HT1080 (cell line): ENCODE measurements at places on chromosomes 7 and 10. TPM values are rescaled to one million over a fixed set of nuclear protein-coding genes. Genes with fewer than 3 reads are reported as not detected.

The NPY gene
- not detected in 2 replicates for total RNA-seq

The GBX1 gene
- not detected in 2 replicates for total RNA-seq

The WIPF3 gene
- total RNA-seq = not detected in 2 replicates

The ADAMTS14 gene
- under 0.01 TPM in 1 of 2 replicates, not detected in the other for total RNA-seq

The DRGX gene
- not detected in 2 replicates for total RNA-seq

The RGS10 gene
- 55.0 and 67.4 TPM in 2 replicates for total RNA-seq

GRCh38 chr7:33971106-33971505, 65.8 kb downstream of the BMPER start:
- no peak for DNase-seq

GRCh38 chr7:6271060-6271658, 1.3 kb downstream of the CYTH3 start:
- DNase-seq = peak; percentile 30

DNA sequence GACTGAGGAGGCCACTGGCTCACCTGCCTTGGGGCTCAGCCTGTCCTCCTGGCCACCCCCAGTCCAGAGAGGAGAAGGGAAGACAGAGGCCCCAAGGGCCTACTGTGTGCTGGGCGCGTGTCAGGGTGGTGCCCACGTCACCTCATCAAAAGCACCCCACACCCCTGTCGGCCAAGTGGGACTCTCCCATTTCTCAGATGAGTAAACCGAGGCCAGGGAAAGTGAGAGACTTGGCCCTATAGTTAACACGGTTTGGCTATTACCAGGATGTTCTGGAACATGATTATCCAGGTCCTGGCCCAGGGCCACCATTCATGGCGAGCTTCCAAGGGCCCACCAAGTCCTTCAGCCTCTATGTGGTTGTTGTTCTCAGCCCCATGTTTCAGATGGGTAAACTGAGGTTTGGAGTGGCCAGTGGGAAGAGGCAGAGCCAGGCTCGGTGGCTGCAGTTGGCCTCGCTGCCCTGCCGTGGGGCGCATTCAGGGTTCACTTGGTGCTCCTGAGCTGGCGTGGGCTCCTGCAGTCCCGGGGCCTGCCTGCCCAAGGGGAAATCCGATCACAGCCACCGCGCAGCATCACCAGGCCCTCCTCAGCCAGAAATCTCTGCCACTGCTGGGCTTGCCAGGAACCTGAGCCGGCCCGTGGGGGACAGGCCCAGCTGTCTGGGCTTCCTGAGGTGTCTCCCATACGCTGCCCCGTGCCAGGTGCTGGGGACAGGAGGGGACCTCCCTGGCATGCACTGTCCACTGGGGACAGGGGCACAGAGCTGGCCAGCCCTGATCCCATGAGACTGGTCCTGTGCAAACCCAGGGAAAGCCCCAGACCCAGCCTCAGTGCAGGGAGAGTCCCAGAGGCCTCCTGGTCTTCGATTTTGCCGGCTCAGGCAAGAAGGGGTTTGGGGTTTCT, 117.7 kb upstream of the TNRC18 start:
- no peak for DNase-seq

DNA sequence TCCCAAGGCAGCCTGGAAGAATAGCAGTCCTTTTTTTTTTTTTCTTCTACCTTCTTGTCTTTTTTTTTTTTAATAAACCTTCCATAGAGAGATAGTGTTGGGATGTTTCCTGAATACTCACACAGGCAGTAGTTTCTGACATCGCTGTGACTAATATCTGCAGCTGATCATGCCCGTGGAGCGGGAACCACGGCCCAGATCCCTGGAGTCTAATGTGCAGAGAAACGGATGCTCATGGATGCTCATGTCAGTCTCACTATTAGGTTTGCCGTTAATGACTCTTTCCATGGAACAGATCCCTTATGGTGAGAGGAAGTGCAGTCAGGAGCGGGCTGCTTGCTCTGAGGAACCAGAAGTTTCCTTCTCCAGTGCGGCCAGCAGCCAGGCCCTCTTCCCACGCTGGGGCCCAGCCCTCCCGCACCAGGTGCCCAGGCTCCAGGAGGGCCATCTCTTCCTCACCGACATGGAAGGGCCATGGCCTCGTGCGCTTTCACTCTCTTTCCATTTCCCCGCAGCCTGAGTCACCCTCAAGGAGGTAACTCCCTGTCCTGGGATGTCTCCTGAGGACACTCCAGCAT, 132.5 kb downstream of the WDR37 start:
- DNase-seq = peak; percentile 40

- no peak for DNase-seq
Observed at GRCh38 chr10:53548664-53549063, 776.1 kb upstream of the MBL2 start.

GRCh38 chr7:108613147-108613948, 43.7 kb downstream of the DNAJB9 start:
- peak; percentile 41 for DNase-seq

- peak; percentile 50 for DNase-seq
Observed at GRCh38 chr10:93334901-93335327, 147.2 kb downstream of the MYOF start.

- DNase-seq = no peak
Observed at GRCh38 chr10:575402-576129, 113.9 kb downstream of the DIP2C start.

DNA sequence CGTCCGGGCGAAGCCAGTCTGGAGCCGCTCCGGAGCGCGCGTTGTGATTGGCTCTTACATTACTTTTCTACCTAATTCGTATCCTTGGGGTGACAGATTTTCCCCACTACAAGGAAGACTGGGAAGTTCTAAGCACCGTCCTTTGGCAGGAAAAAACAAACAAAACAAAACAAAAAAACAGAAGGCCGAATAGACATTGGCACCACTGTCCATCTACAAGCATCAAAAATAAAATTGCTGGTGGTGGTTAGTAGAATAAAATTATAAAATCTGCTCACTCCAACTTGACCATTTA, 651 bp upstream of the SKAP2 start:
- no peak for DNase-seq

- DNase-seq = no peak
Observed at GRCh38 chr10:69317175-69317604, 38.9 kb downstream of the HK1 start.

DNA sequence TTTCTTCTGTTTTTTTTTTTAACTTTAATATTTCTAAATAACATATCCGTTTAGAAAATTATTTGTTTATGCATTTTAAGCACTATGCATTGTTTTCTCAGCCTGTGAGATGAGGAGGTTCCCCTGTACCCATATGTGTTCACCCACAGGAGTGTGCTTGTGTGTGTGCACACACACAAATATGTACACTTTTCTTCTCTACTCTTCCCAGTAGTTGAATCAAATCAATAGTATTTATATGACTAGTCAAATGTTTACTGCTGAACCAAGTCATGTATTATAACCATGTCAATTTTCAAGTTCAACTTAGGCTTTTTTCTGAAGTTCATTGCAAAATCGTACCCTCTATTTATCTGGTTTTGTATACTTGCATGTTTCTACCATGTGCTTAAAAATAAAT, 37.3 kb downstream of the HDAC9 start:
- DNase-seq = no peak
